Astrocyte (in vitro differentiated cells and primary cell): ENCODE measurements at places on chromosomes 12 and 14. TPM values are rescaled to one million over a fixed set of nuclear protein-coding genes. Genes with fewer than 3 reads are reported as not detected.
A peak's percentile ranks its signal among the peaks of the same experiment; 100 is the strongest.

DNA sequence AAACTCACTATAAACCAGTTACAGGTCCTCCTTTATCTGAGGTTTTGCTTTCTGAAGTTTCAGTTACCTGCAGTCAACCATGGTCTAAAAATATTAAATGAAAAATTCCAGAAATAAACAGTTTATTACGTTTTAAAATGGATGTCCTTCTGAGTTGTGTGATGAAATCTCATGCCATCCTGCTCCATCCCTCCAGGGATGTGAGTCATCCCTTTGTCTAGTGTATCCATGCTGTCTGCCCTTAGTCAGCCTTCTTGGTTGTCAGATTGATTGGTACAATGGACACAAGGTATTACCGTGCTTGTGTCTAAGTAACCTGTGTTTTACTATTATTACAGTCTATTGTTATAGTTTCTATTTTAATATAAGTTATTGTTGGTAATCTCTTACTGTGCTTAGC is 328.3 kb downstream of the APAF1 start:
- H3K36me3 ChIP-seq: no peaks in the 10 kb centered on the region
- peak; percentile 12 for DNase-seq
- no peaks in the 10 kb centered on the region for H3K4me1 ChIP-seq
- no peak overlapping the region for H3K27ac ChIP-seq
- no peaks in the 10 kb centered on the region for H3K27me3 ChIP-seq
- H3K4me3 ChIP-seq: no peak overlapping the region

Gene KLHL33
- total RNA-seq: 0.07 TPM in 1 of 2 replicates, not detected in the other

DNA sequence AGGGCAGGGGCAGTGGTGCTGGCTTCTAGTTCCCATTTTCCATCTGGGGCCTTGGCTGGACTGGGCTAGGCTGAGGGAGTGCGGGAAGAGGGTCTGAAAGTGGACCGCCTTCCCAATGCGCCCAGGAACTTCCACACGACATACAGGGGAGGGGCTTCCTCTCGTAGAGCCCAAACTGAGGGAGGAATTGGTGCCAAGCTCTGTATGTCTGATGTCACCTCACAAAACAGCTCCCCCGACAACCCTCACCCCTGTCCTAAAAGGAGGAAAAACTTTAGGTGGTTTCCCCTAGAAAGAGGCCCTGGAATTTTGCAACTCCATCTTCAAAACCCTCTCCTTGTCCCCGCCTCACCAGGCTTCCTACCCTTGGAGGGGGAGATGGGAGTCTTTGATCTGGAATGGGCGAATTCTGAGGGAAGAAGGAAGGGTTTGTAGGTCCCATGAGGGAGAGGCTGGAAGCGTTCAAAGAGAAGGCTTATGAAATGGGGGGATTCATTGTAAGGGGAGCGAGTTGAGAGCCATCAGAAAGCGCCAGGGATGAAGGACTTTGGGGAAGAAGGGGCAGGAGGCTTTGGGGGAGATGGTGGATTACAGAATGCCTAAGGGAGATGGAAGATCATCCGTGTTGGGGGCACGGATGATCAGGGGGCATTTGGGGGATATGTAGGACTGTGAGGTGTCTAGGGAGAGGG is 844 bp downstream of the GLTP start:
- peak overlapping the region; percentile 55 for H3K27ac ChIP-seq
- H3K4me3 ChIP-seq: peak overlapping the region; percentile 93
- H3K36me3 ChIP-seq: no peaks in the 10 kb centered on the region
- no peak for DNase-seq

DNA sequence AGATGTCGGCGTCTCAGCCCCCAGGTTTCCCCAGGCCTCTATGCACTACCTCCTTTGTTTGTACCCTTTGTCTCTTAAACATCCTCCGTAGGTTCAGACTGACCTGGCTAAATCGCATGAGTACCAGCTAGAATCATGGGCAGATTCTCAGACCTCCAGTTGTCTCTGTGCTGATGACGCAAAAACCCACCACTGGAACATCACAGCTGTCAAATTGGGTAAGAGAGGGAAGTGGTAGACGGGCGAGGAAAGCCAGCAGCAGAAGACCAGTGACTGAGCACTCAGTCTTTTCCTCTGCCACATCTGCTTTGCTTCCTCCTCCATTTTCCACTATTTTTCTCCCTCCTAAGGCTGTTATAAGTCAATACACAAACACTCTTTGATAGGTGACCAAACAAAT is 29.7 kb downstream of the A2ML1 start:
- no peaks in the 10 kb centered on the region for H3K4me1 ChIP-seq
- DNase-seq: no peak
- no peaks in the 10 kb centered on the region for H3K36me3 ChIP-seq
- H3K27me3 ChIP-seq: no peaks in the 10 kb centered on the region

Gene GPR132
- 1.7 and 2.2 TPM in 2 replicates for total RNA-seq

GRCh38 chr14:35879654-35880249 is 53.6 kb downstream of the BRMS1L start:
- no peaks in the 10 kb centered on the region for H3K36me3 ChIP-seq
- peaks cover 16% of the 10 kb centered on the region for H3K4me1 ChIP-seq
- DNase-seq: peak; percentile 6
- no peaks in the 10 kb centered on the region for H3K27me3 ChIP-seq
- H3K27ac ChIP-seq: peak overlapping the region; percentile 46
- no peak overlapping the region for H3K4me3 ChIP-seq

Gene REP15
- total RNA-seq: 2.1 and 3.8 TPM in 2 replicates

GRCh38 chr12:81944886-81945285 is 185.7 kb upstream of the PPFIA2 start:
- DNase-seq: no peak
- no peaks in the 10 kb centered on the region for H3K4me1 ChIP-seq
- H3K27ac ChIP-seq: no peak overlapping the region

- H3K27ac ChIP-seq: no peak overlapping the region
- DNase-seq: no peak
- no peak overlapping the region for H3K4me3 ChIP-seq
- no peaks in the 10 kb centered on the region for H3K36me3 ChIP-seq
- no peaks in the 10 kb centered on the region for H3K4me1 ChIP-seq
Measured at GRCh38 chr12:107501681-107502080, 183.9 kb upstream of the PWP1 start.

DNA sequence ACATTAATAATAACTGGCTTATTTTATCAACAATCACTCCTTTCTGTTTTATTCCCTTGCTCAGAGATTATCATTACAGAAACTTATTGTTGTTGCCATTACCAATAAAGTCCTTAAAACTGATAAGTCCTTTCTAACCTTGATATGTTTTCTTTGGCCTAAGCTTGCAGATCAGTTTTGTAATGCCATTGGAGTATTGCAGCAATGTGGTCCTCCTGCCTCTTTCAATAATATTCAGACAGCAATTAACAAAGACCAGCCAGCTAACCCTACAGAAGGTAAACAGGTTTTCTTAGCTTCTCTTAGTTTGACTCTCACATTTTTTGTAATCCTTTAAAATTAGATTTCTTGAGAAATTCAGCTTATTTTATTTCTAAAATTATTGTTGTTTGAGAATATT is 3.9 kb downstream of the MED21 start:
- peaks cover 25% of the 10 kb centered on the region for H3K36me3 ChIP-seq
- DNase-seq: no peak
- H3K4me1 ChIP-seq: peaks cover 6% of the 10 kb centered on the region
- H3K27me3 ChIP-seq: no peaks in the 10 kb centered on the region

- H3K27ac ChIP-seq: no peak overlapping the region
- peaks cover 5% of the 10 kb centered on the region for H3K4me1 ChIP-seq
- H3K4me3 ChIP-seq: no peak overlapping the region
- no peaks in the 10 kb centered on the region for H3K27me3 ChIP-seq
Measured at GRCh38 chr12:19527866-19528265, 88.6 kb downstream of the AEBP2 start.

Gene GLS2
- 0.94 and 1.1 TPM in 2 replicates for total RNA-seq

GRCh38 chr14:60331201-60332045 is 82.4 kb downstream of the PPM1A start:
- peaks cover 28% of the 10 kb centered on the region for H3K27me3 ChIP-seq
- DNase-seq: peak; percentile 10
- H3K27ac ChIP-seq: no peak overlapping the region

GRCh38 chr14:36070031-36070719 is 106.3 kb downstream of the PTCSC3 start:
- H3K27ac ChIP-seq: no peak overlapping the region
- no peak overlapping the region for H3K4me3 ChIP-seq
- H3K27me3 ChIP-seq: no peaks in the 10 kb centered on the region
- H3K36me3 ChIP-seq: no peaks in the 10 kb centered on the region
- H3K4me1 ChIP-seq: peaks cover 8% of the 10 kb centered on the region
- peak; percentile 51 for DNase-seq

DNA sequence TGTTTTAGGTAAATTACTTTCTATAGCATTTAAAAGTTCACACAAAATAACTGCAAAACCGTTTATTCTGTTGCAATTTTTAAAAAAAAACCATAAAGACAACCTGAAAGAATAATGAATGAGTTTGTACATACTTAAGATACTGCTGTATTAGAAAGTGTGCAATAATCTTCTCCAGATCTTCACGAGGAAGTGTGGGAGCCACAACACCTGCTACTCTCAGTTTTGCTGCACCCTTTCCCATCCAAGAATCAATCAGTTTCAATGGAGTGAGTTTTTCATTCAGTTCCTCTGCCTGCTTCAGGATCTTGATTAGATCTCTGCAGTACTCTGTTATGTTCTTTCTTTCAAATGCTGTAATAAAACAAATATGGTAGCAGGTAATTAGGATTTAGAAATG is 30.1 kb downstream of the RECQL start:
- no peak for DNase-seq
- no peaks in the 10 kb centered on the region for H3K4me1 ChIP-seq
- no peaks in the 10 kb centered on the region for H3K27me3 ChIP-seq
- peaks cover 47% of the 10 kb centered on the region for H3K36me3 ChIP-seq
- H3K4me3 ChIP-seq: no peak overlapping the region
- H3K27ac ChIP-seq: no peak overlapping the region

GRCh38 chr12:3493043-3493858 is 2.2 kb downstream of the PRMT8 start:
- DNase-seq: no peak
- H3K4me3 ChIP-seq: no peak overlapping the region
- H3K4me1 ChIP-seq: no peaks in the 10 kb centered on the region
- H3K36me3 ChIP-seq: no peaks in the 10 kb centered on the region
- no peak overlapping the region for H3K27ac ChIP-seq
- peaks cover 71% of the 10 kb centered on the region for H3K27me3 ChIP-seq

Gene NTF3
- total RNA-seq: 8.9 and 9.6 TPM in 2 replicates

- no peak overlapping the region for H3K4me3 ChIP-seq
- no peaks in the 10 kb centered on the region for H3K27me3 ChIP-seq
- H3K36me3 ChIP-seq: no peaks in the 10 kb centered on the region
- DNase-seq: no peak
- peaks cover 3% of the 10 kb centered on the region for H3K4me1 ChIP-seq
Measured at GRCh38 chr14:96806836-96807235, 9.7 kb downstream of the VRK1 start.

GRCh38 chr14:35161231-35161630 is 38.9 kb downstream of the PRORP start:
- H3K4me3 ChIP-seq: no peak overlapping the region
- H3K36me3 ChIP-seq: no peaks in the 10 kb centered on the region
- no peak for DNase-seq
- H3K27ac ChIP-seq: no peak overlapping the region

DNA sequence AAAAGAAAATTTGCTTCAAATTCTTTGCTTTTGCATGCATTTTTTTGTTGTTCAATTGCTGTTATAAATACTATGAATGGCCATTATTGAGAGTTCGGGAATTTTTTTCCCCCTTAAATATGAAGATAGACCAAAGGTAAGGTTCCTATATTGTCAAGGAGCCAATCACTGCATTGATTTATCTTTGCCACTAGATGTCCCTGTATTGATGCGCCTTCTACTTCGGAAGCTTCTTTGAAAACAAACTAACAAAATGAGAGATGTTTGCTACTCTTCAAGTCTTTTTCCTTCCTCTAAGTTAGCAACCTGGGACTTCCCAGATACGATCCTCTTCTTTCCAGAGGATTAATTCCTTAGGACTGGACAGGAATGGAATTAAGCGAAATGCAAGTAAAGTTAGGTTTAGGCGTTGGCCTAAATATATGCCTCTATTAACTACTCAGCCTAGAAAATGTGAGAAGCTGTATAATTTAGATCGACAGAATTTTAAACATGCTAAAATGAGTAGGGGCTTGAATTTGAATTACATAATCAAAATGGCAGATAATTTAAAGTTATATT is 318.1 kb downstream of the AEBP2 start:
- no peaks in the 10 kb centered on the region for H3K36me3 ChIP-seq
- H3K4me1 ChIP-seq: peaks cover 6% of the 10 kb centered on the region
- no peaks in the 10 kb centered on the region for H3K27me3 ChIP-seq

Gene NYNRIN
- 25.4 and 32.0 TPM in 2 replicates for total RNA-seq

Gene SDR9C7
- 0.17 TPM in 1 of 2 replicates, not detected in the other for total RNA-seq

DNA sequence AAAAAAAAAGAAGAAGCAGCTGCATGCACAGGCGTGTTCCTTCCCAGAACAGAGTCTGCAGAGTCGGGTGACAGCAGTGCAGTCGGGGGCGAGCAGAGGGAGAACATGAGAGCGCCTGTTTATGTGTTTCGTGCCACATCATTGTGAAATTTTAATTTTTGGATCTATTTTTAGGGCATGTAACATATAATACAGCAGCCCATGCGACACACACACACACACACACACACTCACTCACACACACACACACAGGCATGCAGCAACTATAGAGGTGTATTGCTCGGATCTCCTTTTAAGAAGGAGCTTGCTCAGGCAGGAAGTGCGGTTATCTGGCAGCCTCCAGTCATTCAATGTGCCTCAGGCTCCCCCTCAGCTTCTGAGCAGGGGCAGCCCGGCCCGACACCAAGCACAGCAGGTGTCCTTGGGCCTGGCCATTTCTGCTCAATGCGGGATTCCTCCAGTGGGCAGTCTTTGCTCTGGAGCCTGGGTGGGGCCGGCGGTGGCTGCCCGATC is 71.8 kb downstream of the ZNF664 start:
- no peak overlapping the region for H3K27ac ChIP-seq
- H3K27me3 ChIP-seq: no peaks in the 10 kb centered on the region
- DNase-seq: no peak
- no peak overlapping the region for H3K4me3 ChIP-seq
- no peaks in the 10 kb centered on the region for H3K4me1 ChIP-seq

DNA sequence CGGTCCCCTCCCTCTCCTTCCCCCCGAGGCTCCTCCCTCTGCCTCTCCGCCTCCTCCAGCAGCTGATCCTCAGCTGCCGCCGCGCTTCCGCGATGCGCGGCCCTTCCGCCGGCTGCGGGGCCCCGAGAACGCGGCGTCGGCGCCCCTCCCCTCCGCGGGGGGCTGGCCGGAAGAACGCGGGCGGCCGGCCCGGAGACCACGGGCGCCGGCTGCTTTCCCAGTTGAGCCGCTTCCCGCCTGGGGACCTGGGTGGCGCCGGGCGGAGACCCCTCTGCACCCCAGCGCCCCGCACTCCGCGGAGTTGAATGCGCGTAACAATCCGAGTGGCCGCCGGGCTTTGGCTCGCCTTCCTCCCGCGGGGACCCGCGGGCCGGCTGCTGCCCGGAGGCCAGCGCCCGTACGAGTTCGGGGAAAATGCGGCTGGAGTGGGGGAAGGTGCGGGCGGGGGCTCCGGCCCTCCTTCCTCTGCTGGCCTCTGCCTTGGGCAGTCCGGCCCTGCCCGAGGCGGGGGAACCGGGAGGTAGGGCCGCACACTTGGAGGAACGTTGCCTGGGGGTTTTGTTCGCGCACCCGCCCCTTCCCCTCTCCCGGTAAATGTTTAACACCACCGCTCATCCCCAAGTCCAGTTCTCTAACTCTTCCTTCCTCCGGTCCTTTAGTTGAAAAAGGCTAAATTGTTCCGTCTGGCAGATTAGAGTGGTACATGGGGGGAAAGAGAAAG is 393 bp upstream of the DCAF5 start:
- peak overlapping the region; percentile 85 for H3K4me3 ChIP-seq
- H3K36me3 ChIP-seq: peaks cover 4% of the 10 kb centered on the region
- no peaks in the 10 kb centered on the region for H3K27me3 ChIP-seq
- H3K4me1 ChIP-seq: peaks cover 21% of the 10 kb centered on the region
- H3K27ac ChIP-seq: peak overlapping the region; percentile 66
